ENCODE measurements at places on chromosomes 4 and X.

DNA sequence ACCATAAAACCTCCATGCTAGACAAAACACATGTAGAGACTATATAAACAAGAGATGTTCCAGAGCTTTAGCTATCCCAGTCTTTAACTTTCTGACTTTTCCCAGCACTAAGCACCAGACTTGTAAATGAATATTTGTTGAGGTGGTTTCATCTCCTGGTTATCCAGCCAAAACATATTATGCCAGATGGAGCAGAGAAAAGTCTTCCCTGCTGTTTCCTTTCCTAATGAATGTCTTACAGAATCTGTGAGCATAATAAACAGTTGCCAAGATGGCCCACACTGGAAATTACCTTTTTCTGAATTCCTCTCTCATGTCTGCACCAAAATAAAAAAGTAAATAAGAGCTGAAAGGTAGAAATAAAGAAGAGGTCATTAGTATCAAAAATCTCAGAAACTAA lies 159.2 kb downstream of the TECRL start:
- DNase-seq = no peak

GRCh38 chrX:54807524-54808108 lies at the start of gene MAGED2:
TSS of gene MAGED2 (plus strand) at chrX:54807745. CDS start at chrX:54809332, 1,587 bp downstream.
- no peak for DNase-seq

- no peak for DNase-seq
These were observed 2284.8 kb downstream of the ARAP2 start for GRCh38 chr4:33959519-33959918.

GRCh38 chr4:38570647-38571276 lies 93.2 kb upstream of the KLF3 start:
- DNase-seq = no peak

All from suppressor macrophage treated with lipopolysaccharide for 1 hour (primary cell).